ENCODE measurements at places on chromosomes 2 and 18.

DNA sequence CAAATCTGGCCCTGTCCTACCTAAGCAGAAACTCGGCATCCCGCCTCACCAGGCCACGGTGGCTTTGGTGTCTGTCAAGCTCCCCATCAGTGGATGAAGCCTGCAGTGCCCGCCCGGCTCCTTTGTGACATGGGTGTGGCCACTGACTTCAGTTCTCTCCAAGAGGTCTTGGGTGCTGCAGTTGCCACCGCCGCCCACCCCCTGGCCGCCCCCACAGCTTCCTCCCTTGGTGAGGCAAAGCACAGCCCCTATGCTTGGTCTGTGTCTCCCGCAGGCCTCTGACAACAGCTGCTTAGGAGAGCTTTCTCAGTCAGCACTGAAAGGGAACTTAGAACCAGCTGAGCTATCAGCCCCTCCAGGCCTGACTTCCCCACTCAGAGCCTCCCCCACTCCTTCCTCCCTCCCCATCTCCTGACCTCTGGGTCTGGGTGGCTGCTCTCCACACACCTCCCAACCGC, 22.9 kb upstream of the GPR55 start:
- DNase-seq = no peak

DNA sequence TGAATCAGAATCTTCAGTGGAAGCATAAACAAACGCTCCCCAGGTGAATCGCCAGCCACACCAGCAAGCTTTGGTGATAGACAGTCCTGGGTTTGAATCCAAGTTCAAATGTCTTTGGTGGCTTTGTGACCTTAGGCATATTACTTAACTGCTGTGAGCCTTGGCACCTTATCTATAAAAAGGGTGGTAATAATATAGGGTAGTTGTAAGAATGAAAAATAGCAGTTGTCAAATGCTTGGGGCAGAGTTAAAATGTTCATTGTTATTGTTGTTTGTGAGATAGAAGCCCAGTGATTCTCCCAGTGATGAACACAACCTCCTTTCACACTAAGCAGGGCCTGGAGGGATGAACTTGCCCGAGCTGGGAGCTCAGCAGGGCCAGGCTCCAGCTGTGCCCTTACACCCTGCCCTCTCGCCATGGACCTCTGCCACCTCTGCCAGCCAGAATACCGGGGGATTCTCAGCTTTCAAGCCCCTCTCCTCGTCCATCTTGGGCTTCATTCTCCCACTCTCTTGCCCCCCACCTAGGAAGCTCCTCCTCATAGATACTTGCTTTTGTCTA, 6.1 kb upstream of the TMBIM1 start:
- DNase-seq = no peak

DNA sequence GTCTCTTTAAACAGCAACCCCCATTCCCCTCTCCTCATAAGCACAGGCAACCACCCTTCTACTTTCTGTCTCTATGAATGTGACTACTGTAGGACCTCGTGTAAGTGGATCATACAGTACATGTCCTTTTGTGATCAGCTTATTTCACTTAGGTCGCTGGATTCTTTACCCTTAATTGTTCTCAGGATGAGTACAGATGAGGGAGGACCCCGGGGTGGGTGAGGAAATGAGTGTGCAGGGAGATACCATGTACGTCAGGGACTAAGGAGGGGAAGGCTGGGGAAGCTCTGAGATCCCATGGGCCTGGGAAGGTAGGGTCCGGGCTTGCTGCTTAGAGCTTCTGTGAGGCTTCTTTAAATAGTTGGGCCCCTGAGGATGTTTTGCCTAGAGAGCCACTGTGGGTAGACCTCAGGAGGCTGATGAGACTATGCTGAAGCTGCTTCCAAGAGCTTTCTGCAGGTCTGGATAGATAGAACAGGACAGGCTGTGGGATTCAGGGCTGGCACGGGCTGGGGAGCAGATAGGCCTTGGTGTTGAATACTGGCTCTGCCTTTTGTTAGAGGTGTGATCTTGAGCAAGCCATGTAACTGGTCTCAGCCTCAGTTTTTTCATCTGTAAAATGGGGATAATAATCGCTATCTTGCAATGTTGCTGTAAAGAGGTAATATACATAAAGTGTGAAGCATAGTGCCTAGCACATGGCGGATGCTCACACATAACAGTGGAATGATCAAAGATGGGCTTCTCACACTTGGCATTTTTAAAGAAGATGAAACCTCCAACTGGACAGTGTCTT, 155.3 kb downstream of the PRKCE start:
- no peak for DNase-seq

- no peak for DNase-seq
These were observed 540 bp downstream of the ATP9B start for GRCh38 chr18:79069717-79070151.

DNA sequence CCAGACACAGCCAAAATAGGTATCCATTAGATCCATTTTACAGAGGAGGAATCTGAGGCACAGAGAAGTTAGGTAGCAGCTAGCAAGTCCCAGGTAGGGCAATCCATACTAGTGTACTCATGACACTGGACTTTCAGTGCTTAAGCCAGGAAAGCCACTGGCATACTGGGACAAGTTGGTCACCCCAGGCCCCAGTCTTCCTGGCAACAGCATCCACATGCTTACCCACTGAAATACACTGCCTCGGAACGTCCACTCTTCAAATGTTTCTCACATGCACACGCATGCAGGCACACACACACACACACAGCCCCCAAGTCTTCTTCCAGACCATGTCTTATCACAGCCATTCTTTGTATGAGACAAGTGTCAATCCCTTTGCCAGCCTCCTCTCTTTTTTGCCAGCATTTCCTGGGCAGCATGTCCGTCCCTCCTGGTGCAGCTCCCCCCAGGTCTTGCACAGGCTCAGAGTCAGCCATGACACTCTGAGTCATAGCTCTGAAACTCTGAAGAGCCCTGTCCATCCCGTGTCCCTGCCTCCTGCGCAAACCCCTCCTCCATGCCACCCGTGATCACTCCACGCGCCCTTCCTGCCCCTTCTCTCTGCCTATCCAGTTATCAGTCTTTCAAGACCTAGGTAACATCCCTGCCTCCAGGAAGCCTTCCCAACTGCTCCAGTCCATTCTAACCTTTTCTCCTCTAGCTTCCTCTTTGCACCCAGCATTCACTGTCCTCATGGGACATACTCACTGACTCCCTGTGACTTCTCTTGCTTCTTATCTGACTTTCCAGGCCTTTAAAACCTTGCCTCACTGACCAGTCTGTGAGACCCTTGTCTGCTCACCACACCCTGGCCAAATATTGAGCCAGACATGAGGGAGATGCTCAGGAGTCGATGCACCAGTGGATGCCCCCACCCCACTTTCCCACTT, 10.9 kb upstream of the TEX261 start:
- DNase-seq = no peak

- DNase-seq = no peak
These were observed 162.6 kb downstream of the KCNE4 start for GRCh38 chr2:223214394-223215253.

GRCh38 chr18:61900504-61901281, 7.9 kb upstream of the RNF152 start:
- DNase-seq = no peak

- DNase-seq = no peak
These were observed 344.0 kb downstream of the TNS1 start for GRCh38 chr2:217658806-217659205.

- no peak for DNase-seq
These were observed 84.8 kb upstream of the RASGRP3 start for GRCh38 chr2:33391529-33392255.

DNA sequence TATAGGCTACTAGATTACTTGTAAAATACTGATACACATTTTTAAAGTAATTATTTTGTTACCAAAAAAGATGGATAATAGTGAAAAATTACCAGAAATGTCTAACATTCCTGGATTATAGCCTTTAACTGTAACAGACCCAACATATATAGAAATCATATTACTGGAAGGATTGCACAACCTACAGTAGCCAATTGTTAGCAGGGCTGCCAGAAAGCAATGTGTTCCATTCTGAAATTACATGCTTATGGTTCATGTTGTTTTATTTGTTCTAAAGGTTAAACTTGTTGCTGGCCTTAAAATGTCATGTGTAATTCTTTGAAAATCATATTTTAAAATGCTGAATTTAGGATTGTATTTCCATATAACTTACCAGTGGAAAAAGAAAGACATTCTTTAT, 793.6 kb upstream of the ACVR2A start:
- no peak for DNase-seq

DNA sequence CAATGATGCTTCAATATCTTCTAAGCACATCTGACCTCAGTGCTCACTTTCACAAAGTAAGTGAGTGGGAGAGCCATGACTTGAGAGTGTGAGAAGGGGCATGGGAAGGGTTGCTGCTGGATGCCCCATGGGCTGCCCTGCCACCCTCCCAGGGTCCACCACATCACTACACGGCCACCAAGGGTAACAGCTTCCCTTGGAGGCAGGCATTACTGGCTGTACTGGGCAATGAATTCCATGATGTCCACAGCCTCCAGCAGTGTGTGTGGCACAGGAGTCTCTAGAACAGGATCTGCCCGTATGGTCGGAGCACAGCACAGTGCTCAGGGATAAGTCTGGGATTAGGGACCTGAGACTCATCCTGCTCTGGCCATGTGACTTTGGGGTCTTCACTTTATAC, 481.0 kb upstream of the MYT1L start:
- DNase-seq = no peak

DNA sequence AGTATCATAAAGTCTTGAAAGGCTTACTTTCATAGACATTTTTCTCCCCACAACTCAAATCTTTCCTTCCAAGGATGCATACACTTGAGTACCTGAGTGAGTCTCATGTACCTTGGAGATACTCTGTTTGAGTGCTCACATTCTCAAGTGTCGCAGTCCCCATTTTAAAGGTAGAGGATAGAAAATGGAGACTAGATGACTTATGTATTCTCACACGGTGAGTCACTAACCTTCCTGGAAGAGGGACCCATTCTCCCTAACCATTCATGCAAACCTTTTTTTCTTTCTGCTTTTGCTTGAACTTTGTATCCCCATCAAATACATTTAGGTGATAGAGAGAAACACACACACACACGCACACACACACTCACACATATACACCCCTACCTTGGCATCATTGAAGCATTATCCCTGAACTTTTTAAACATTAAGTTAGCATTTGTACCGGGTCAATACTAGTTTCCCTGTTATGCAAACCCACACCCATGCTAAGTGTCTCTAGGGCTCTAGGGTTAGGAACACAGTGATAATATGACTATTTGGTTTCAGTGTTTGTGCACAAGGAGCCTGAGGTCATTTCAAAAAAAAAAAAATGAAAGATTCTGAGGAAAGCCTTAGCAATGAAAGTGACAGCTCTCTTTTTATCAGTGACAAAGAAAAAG, 236.2 kb downstream of the IKZF2 start:
- no peak for DNase-seq

- no peak for DNase-seq
These were observed 109.6 kb downstream of the LAMA3 start for GRCh38 chr18:23798824-23799223.

- no peak for DNase-seq
These were observed 15.3 kb upstream of the PLB1 start for GRCh38 chr2:28480403-28481049.

- peak; percentile 8 for DNase-seq
These were observed 764 bp downstream of the MBD2 start for GRCh38 chr18:54223568-54224241.

- no peak for DNase-seq
These were observed 194.8 kb downstream of the NDUFA10 start for GRCh38 chr2:239830121-239831000.

GRCh38 chr2:236712961-236713673, 143.5 kb downstream of the ACKR3 start:
- no peak for DNase-seq

DNA sequence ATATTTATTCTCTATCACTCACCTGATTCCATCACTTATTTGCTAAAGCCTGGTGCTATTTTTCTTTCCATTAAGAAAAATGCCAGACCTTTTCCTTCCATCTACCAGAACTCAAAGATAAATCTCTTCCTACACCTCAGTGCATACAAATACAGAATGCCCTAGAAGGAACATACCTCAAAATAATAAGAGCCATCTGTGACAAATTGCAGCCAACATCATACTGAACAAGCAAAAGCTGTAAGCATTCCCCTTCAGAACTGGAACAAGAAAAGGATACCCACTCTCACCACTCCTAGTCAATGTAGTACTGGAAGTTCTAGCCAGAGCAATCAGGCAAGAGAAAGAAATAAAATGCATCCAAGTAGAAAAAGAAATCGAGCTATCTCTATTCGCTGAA, 315.9 kb upstream of the UBE2E3 start:
- no peak for DNase-seq

DNA sequence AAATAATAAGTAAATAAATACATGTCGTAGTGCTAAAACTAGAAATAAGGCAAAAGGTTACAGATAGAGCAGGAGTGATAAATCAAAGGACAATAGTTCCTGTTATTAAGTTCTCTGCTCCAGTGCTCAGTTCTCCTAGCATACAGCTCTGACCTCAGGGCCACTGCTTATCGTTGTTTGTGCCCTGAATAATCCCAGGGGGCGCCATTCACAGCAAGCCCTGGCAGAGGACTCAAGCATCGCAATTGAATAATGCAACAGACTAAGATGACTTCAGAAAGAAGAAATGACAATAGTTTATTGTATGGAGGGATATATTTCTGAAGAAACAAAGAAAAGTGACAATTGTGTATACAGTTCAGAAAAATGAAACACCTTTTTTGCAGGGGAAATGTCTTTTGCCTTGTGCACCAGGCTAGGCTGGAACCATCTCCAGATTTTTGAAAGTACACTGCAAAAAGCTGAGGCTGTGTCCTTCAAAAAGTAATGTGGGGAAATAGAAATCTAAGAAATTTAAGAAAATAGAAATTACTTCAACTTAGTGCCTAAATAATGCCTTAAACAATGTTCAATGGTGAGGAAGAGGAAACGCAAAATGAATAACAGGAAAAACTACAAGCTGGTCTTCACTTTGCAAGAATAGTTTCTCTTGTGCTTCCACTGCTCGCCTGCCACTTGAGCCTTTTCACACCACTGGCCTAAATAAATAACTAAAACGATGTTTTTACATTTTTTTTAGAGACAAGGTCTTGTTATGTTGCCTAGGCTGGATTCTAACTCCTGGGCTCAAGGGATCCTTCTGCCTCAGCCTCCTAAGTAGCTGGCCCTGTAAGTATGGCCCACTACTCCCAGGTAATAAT, 19.0 kb upstream of the CCNYL1 start:
- no peak for DNase-seq

DNA sequence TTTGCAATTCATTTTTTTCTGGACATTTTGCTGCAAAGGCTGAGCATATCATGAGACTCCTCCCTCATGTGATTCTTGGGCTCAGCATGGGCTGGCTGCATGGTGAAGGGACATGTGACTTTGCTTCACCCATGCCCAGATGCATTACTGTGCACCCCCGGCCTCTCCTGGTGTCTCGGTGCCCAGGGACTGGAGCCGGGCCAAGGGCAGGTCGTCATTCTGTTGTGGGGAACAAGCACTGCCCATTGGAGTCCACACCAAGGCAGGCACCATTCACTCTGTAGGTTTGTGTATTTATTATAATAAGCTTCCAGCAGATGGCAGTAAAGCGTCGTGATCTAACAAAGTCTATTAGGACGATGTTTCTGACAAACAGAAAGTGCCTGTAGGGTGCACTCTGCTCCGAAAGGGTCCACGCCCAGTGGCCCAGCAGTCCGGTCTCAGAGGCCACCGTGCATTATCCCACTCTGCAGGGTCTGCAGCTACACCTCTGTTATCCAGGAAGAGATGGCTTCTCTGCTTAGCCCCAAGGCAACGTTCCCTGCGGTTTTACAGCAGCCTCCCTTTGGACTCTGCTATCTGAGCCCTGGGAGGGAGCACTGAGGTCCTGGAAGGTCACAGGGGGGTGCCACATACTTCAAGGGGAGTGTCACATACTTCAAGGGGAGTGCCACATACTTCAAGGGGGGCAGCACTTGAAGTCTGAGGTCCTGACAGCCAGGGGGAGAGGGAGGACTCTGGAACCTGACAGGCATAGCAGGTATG, 219.6 kb downstream of the TSN start:
- DNase-seq = peak; percentile 5

Data from stimulated activated CD4-positive, alpha-beta T cell treated with anti-CD3 and anti-CD28 coated beads, TNF-alpha, amount 100 ng/mL, for 4 hours (primary cell).